ENCODE measurements at places on chromosomes 2 and 18.

- peak; percentile 39 for DNase-seq
Measured at GRCh38 chr2:168314236-168314635, 66.8 kb upstream of the STK39 start.

GRCh38 chr2:23620841-23621341 is 235.9 kb downstream of the KLHL29 start:
- DNase-seq, result no peak

DNA sequence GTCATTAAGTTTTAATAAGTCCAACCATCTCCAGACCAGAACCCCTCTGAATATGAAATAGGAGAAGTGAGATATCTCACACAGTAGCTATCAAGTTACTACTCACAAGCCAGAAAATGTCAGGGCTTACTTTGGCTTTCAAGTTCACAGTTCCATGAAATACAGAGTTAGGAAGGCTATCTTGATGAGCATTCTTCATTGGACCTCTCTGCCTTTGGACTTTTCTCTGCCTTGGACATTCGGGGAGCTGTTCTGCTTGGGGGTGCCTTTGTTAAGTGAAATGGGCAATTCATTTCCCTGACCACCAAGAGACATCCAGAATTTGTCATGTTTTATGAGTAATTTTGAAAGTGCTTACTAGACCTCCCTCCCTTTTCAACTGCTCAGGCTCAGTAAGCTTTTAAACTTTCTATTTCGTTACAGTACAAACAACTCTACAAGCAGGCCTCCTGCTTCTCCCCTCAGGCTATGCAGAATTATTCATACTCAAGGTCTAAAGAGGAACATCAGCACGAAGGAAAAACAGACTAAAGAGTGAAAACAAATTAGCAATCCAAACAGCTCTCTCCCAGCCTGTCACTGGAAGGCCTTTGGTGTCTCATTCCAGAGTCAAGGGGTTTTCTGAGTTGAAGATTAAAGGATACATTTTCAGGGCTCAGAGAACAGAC is 95.3 kb downstream of the MREG start:
- peak; percentile 23 for DNase-seq

DNA sequence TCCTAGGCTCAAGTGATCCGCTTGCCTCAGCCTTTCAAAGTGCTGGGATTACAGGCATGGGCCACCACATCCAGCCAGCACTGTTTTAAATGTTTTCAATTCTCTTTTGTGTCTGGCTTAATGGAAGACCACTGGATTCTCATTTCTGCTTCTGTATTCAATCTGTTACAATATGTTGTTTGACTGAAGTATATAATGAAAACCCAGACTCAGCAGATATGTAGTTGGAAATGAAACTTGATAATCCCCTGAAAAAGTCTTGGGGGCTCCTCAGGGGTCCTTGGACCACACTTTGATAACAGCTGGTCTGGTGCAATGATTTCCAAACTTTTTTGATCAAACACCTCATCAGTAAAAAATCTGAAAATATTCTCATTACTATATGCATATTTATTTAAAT is 132.7 kb downstream of the ATAD2B start:
- DNase-seq, result no peak

GRCh38 chr18:75172299-75173124 is 36.4 kb downstream of the PTGR3 start:
- no peak for DNase-seq

DNA sequence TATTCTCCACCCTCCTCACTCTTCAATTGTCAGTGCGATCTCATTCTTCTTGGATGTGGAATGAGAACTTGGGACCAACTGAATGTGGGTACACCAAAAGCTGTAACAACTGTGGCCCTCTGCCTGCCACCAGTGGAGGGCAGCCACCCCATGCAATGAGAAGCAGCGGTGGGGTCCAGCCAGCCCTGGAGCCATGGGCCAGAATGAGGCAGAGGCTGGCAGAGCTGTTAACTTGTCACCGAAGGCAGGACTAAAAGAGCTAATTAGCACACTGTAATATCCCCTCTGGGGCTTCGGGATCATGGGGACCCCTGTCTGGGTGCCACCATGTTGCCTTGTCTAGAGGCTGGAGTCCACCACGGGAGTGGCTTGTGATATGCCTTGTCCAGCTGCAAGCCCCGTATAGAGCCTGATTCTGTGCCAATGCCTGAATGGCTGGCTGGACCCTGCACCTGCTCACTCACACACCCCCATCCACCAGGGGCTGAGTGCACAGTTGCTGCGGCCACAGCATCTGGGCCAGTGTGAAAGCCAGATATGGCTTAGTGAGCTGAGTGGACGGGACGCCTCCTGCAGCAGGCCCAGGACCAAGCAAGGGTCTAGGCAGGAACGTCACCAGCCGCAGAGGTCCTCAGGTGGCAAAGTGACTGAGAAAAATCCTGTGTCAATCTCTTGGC is 680.5 kb downstream of the DSC3 start:
- no peak for DNase-seq

- DNase-seq, result peak; percentile 93
Measured at GRCh38 chr2:196239622-196240587, 68.5 kb upstream of the STK17B start.

GRCh38 chr2:157438863-157439823 is 4.7 kb downstream of the CYTIP start:
- peak; percentile 77 for DNase-seq

DNA sequence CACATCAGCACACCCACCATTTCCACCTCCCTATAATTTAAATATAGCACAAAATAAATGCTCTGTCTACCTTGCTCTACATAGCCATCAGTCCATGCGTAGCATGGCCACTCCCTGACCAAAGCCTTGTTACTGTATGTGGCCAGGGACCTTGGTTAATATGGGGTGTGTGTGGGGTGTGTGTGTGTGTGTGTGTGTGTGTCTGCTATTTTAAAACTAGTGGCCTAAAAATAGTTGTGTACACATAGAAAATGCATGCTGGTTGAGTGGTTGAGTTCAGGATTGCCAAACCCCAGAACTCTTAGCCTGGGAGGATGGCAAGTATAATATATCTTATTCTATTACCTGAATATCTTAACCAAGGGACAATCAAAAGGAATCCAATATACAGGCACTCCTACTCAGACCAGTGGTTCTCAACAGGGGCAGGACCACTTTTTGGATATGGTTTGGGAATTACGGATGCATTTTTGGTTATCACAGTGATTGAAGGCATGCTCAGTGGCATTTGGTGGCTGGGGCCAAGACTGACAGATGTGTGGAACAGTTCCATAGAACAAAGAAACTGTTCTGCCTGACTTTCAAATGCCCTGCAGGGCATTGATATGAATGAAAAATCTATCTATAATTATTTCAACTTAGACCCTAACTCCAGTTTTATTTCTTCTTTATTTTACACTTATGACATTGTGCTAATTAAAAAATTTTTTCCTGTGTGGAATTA is 72.3 kb upstream of the PSME4 start:
- no peak for DNase-seq

GRCh38 chr2:151119374-151119773 is 142.3 kb downstream of the RBM43 start:
- DNase-seq, result no peak

DNA sequence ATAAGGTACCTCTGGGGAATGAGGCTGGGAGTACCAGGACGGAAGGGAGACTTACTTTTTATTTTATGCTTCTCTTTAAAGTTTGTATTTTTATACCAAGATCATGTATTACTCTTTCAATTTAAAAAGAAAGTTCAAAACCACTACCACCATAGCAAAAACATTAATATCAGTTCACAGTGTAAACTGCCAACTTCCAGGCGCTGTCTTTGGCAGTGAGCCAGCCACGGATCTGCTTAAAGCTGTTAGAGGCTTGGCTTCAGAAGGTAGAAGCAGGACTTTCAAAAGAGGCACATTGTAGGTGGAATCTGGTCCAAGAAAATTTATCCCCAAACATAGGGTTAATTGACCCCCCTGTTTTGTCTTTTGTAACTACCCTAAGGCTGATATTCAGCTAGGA is 74.8 kb downstream of the B3GNT2 start:
- DNase-seq, result no peak

DNA sequence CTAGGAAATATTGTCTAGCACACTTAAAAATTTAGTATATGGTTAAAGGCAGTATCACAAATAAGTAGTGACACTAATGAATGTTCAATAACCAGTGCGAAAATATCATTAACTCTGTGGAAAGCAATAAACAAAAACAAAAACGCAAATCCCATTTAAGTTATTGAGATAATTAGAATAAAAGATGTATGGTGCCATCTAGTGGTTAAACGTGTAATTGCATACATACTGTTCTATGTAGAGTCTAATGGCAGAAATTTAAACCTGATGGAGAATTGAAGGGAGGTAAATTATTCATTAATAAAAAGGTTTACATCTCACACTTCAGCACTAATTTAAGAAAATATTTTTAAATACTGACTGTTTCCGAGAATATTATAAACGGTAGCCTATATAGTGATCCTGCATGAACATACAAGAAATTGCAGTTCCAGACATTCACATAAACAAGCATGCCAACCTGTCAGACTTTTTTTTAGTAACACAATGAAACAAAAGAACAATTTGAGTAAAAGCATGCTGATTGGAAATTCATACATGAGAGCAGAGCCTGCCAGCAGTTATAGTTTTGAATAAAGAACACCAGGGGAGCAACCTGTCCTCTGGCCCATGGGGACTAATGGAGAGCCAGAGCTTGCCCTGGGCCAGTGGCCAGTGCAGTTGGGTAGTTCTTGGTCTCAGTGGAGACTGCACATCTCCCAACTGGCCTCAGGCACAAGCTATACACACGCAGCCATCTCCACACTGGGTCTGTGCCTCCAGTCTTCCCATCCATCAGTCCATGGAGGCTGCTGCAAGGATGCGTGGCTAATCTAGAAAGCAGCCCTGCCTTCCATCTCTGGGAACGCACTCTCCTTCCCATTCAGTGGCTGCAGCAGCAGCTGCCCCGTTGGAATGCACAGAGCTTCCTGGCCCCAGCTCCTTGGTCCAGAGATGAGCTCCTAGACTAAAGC is 28.0 kb downstream of the GCG start:
- no peak for DNase-seq

DNA sequence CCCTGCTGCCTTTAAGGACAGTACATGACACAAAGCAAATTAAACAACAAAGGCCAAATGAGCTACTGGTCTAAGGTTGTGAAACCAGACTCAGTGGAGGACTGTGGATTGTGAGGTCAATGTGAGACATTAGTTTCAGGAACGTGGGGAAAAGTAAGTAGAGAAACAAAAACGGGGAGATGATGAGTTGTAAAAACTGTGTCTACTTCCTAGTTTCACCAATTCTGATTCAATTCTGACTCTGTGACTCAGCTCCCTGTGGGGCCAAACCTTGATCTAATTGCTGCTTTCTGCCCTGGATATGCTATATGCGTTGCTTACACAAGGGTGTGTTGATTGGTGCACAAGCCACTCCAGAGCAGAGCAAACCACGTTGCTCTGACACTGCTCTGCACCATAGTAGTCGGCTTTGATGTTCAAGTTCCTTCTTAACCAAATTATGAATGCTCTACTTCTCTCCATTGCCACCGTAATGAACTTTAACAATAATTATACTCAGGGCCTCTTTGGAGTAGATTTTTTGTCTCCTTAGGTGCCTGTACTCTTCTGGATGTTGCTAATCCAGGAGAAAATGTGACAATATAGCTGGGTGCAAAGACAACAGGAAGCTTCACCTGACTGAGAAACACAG is 1640.1 kb upstream of the CELF4 start:
- DNase-seq, result no peak

DNA sequence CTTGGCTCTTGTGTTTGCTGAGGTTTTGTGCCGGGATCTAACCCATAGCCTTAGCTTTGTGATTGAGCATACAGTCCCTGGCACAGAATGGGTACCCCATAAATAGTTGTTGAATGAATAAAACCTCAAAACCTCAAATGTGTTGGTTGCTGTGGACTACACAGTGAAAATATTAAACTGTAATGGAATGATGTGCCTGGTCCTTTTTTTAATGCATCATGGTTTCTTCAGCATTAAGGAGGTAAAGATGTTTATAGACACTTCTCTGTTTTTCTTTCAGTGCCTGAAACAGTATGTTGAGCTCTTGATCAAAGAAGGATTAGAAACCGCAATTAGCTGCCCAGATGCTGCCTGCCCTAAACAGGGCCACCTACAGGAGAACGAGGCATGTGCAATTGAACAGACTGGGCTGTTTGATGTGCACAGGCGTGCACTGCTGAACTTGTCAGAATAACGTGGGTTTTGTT is 97.0 kb downstream of the RNF144A start:
- peak; percentile 29 for DNase-seq

GRCh38 chr18:12338382-12338781 is 30.3 kb downstream of the TUBB6 start:
- no peak for DNase-seq

GRCh38 chr2:129478902-129479517 is 500.5 kb upstream of the RAB6C start:
- DNase-seq, result no peak

GRCh38 chr2:120620025-120620793 is 115.5 kb upstream of the GLI2 start:
- no peak for DNase-seq

- no peak for DNase-seq
Measured at GRCh38 chr2:69138793-69139459, 125.9 kb downstream of the ANTXR1 start.

- DNase-seq, result no peak
Measured at GRCh38 chr2:56713978-56714377, 530.2 kb downstream of the CCDC85A start.

GRCh38 chr2:69796174-69796573 is 33.3 kb upstream of the GMCL1 start:
- no peak for DNase-seq

GRCh38 chr2:25692143-25692542 is 18.8 kb upstream of the DTNB start:
- no peak for DNase-seq

DNA sequence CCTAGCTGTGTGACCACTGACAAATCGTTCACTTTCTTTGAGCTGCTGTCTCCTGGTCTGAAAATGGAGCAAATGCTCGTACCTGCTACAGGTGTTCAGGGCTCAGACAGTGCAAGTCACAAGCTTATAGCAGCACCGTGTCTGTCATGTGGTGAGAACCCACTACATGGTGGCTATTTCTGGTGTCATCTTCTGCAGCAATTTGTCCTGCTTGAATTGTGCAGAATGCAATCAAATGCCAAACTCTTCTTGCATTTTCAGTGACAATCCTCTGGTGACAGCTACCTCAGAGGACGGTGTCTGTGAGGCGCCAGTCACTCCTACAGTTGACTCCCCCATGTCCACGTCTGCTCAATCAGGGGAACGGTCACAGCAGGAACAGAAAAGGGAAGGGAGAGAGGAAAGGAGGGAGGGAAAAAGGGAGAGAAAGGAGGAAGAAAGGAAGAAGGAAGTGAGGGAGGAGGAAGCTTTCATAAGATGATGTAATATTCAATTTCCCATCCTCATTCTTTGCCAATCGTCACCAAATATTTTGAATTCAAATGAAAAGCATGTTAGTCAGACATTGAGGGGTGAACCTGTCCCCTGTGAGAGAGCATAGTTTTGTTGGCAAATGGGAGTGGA is 122.2 kb downstream of the BCL2 start:
- peak; percentile 56 for DNase-seq

- no peak for DNase-seq
Measured at GRCh38 chr2:211737282-211737681, 801.3 kb downstream of the ERBB4 start.

GRCh38 chr2:73588177-73588576 is 54.0 kb downstream of the NAT8 start:
- no peak for DNase-seq

GRCh38 chr2:102615620-102616436 is 3.5 kb upstream of the SLC9A2 start:
- DNase-seq, result peak; percentile 82

Data from inflammatory macrophage (primary cell).